ENCODE measurements at places on chromosomes 6 and 20.

GRCh38 chr6:40569162-40569910 is 17.8 kb downstream of the LRFN2 start:
- no peak for DNase-seq

DNA sequence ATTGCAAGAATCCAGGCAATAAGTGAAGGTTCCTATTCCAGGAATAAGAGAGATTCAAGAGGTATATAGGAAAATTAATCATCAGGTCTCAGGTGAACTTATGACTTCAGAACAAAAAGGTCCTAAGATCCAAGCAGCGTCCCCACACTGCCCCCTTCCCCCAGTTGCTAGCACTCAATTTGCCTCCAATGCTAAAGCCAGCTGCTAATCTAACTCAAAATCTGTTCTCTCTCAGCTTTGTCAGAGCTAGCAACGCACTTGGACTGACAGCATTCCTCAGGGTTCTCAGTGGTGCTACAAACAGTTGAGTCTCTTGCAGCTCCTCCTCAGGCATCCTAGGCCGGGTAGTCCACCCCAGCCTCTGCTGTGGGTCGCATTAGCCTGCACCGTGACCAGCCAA is 148.3 kb downstream of the RFX6 start:
- no peak for DNase-seq

DNA sequence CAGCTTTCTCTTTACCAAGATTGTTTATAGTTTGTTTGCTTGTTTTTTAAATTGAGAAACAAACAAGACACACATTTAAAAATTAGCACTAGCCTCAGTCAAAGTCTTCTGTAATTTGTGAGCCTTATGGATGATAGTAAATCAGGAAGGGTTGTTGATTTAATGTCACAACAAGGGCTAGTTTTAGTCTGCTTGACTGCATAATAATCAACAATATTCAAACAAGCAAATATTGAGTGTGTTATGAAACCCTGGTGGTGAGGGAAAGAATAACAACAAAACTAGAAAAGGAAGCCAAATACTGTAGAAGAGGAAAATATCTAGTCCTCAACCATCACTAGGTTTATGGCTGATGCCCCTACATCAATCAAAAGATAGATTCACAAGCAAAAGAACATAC is 228.6 kb downstream of the TBC1D7 start:
- no peak for DNase-seq

- DNase-seq: no peak
Measured at GRCh38 chr6:20367743-20368485, 33.8 kb upstream of the E2F3 start.

- no peak for DNase-seq
Measured at GRCh38 chr20:2829376-2829775, 11.1 kb downstream of the PCED1A start.

DNA sequence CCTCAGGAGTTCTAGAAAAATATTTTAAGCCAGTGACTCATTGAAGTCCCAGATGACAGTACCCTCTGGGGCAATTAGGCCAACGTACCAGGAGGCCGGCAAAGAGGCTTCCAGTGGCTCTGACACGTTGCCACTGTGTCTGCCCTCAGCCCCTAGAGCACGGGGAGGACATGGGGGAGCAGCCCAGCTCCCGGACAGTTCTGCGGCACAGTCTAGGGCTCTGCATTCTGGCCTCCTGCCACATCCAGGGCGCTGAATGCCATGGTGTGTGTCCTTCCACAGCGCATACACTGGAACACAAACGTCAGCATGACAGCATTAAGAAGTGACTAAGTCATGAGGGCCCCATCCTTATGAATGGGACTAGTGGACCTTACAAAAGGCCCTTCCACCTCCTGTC is 156.2 kb downstream of the RNASET2 start:
- DNase-seq: no peak

- no peak for DNase-seq
Measured at GRCh38 chr20:63310265-63310991, 17.4 kb downstream of the COL20A1 start.

DNA sequence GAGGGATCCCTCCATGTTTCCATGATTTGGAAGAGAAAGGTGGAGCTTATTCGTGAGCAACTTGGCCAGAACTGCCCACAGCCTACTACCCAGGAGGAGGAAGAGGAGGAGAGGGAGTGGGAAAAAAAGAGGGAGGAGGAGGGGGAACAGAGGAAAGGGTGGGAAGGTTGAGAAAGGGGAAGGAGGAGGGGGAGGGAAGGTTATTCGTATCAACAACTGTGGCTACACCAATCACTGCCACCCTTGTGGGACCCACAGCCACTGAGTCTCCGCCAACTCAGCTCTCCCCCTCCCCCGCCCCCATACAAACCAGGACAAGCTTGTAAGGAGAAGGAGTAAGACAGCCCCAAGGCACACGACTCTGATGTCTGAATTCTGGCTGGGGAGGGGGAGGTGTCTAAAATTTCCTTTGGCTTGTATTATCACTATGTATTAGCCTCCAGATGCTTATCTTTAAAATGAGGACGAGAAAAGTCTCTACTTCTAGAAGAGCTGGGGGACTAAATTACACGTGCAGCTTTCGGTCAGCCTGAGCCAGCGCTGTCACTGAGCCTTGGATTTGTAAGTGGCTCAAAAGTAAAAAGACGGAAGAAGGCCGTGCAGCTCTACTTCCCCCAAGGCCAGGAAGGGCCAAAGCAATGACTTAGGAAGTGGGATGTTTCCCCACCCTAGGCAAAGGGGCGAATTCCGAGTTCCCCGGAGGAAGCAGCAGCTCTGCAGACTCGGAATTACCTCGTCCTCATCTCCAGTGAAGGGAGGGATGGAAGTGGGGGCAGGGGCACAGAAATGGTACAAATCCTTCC is 1.0 kb downstream of the FKBP1A start:
- no peak for DNase-seq

- DNase-seq: no peak
Measured at GRCh38 chr6:126738146-126738545, 380.3 kb upstream of the RSPO3 start.

GRCh38 chr6:13813026-13813425 is 1.3 kb downstream of the MCUR1 start:
- DNase-seq: no peak

- no peak for DNase-seq
Measured at GRCh38 chr20:7375905-7376304, 564.4 kb downstream of the HAO1 start.

GRCh38 chr6:31122791-31123706 is 2.8 kb upstream of the CDSN start:
- no peak for DNase-seq

- no peak for DNase-seq
Measured at GRCh38 chr20:47734870-47735269, 50.4 kb downstream of the SULF2 start.

- no peak for DNase-seq
Measured at GRCh38 chr6:136706430-136706829, 85.8 kb downstream of the MAP3K5 start.

DNA sequence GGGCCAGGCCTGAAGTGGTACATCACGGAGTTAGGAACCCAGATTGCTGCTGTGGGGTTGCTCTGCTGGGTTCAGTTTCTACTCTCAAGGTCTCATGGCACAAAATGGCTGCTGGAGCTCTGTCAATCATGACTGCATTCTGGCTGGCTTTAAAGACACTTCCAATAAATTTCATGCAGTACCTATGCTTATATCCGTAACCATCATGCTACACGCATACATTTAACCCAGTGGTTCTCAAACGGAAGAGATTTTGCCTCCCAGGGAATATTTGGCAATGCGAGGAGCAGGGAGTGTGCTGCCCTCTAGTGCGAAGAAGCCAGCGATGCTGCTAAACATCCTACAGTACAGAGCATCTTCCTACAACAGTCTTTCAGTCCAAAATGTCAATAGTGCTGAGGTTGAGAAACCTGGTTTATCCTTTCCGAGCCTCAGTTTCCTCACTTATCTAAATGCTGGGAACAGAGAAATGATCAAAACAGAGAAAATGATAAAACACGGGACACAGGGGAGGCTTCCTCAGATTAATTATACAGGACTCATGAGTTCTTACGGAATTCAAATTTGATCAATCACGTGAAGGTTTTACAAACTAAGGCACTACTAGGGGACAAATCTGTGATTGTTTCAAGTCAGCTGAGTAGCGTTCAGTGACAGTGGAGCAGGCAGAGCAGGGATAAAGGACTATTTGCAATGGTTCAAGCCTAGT is 9.6 kb upstream of the SLC2A10 start:
- no peak for DNase-seq

GRCh38 chr6:36445621-36446020 is 2.8 kb downstream of the KCTD20 start:
- DNase-seq: no peak

GRCh38 chr20:57091748-57092111 is 174.7 kb downstream of the BMP7 start:
- DNase-seq: no peak

GRCh38 chr6:14707276-14707675 is 538.6 kb upstream of the JARID2 start:
- DNase-seq: no peak

- no peak for DNase-seq
Measured at GRCh38 chr6:30441171-30441570, 48.1 kb upstream of the HLA-E start.

DNA sequence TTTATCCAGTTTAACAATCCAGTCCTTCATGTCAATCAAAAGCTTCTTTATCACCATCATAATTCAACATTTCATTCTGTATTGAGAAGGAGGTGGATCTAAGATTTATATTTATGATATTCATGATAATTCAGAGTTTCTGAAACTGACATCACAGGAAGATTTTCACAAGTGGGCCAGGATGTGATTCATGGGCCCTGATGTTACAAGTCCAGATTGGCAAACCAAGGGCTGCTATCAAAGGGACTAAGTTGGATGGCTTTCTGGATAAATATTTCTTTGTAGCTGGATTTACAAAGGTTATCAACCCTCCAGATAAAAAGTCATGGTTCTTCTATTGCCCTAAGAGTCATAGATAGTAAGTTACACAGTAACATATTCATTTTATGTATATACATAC is 866.5 kb downstream of the KIF16B start:
- DNase-seq: no peak

DNA sequence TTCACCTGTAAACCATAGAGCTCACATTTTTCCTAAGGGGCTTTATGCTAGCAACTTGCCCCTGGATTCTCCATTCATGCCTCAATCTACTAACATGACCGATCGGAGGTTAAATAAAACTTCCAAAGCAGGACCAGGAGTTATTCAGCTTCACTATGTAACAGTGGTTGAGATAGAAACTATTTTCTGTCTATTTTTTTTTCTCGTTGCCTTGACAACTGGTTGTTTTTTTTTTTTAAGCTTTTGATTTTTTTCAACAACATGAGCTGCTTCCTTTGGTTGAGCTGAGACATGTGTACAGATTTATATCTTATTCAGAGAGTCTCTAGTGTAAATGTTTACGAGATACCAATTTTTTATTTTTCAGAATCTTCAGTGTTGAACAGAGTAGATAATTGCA is 85.7 kb downstream of the SHLD1 start:
- DNase-seq: no peak

GRCh38 chr6:17421406-17421805 is 28.0 kb downstream of the CAP2 start:
- DNase-seq: no peak

- DNase-seq: no peak
Measured at GRCh38 chr6:268394-268935, 23.8 kb upstream of the DUSP22 start.

DNA sequence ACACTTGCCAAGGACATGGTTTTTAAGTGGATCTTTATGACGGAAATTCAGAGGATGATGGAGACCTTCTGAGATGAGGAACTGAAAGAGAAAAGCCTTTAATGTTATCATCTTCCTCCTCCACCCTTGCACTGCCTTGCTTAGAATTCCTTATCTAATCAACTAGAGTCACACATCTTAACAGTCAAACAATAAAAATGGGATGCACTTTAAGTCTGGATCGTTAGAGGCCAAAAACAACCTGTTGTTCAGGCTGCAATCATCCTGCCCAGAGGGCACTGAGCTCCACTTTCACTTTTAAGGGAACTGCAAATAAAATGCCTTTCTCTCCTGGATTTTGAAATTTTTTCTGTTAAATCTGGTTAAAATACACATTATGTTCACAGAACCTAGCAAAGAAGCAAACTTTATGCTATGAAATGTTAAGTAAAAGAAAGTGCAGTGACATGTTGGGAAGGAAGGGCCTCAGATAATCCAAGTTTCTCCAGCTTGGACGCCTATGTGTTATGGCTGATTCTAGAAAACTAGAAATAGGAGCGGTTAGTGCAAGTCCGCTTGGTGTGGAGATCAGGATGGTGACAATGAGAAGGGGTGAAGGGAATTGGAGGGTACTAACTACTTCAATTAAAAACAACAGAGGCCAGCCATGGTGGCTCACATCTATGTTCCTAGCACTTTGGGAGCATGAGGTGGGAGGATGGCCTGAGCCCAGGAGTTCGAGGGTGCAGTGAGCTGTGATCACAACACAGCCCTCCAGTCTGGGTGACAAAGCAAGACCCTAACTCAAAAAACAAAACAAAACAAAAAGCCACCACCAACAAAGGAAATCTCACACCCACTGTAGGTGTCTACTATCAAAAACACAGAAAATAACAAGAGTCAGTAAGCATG is 66.4 kb upstream of the KIF13A start:
- no peak for DNase-seq

DNA sequence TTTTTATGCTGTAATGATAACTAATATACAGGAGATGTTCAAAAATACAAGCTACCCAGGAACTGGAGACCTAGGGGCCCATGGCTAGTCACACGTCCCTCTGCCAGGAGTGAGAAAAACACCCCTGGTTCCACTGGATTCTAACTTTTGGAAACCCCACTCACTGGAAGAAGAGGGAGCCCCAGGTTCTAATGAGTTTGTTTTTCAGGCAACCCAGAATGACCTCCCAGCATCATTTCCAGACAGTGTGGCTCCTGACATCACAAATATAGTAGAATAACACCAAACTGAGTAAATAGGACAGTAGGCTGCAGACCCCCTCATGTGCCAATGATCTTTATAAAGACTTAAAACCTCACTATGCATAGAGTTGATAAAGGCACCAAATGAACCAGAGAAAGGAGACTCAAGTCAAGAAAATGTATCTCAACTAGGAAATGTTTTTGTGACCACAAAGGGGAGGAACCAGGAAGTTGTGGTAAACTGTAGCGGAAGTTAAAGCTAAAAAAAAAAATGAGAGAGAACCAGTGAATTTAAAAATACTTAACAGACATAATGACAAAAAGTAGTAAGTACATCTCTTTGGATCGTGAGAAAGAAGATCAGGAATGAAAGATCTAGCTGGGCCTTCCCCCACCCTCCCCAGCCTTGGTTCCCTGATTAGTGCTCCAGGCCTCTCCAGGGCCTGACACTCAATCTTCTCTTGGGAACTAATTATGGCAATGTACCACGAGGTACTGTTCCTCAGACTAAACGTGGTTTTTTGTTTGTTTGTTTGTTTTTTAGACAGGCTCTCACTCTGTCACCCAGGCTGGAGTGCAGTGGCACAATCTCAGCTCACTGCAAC is 19.8 kb downstream of the HLA-E start:
- DNase-seq: no peak

DNA sequence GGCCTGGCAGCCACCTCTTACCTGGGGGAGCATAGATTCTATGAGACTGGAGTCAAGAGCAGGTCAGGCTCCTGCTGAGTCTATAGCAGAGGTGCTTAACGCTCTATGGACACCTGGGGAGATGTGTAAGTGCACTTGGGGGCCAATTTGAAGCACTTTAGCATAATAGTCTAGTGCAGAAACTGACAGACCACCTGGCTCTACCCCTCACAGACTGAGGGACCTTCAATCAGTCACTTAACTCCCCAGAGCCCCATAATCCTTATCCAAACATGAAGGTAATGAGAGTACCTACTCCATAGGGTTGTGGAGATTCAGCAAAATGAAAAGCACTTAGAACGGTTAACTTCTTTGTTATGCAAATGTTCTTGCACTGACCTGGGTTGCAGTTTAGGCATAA is 87.3 kb upstream of the SLC22A16 start:
- no peak for DNase-seq

Measured in hypothalamus (tissue), 51 donors.